ENCODE measurements at places on chromosomes 5 and 9. TPM values are rescaled to one million over a fixed set of nuclear protein-coding genes. Genes with fewer than 3 reads are reported as not detected.

RELL2 gene
- 0.44 TPM for total RNA-seq

PLAC8L1 gene
- not detected for total RNA-seq

GRM6 gene
- total RNA-seq = not detected

FOXI1 gene
- total RNA-seq = not detected

GFI1B gene
- not detected for total RNA-seq

All from cardiac ventricle fibroblast (primary cell).